Lung (tissue), 17 donors: ENCODE measurements at places on chromosomes 16 and 17. TPM values are rescaled to one million over a fixed set of nuclear protein-coding genes. Genes with fewer than 3 reads are reported as not detected.

- DNase-seq: no peak
- no peaks in the 10 kb centered on the region for H3K27me3 ChIP-seq
- peak overlapping the region; percentile 62 for H3K4me3 ChIP-seq
Observed at GRCh38 chr16:2429771-2430663, 770 bp downstream of the CCNF start.

- peaks cover 10% of the 10 kb centered on the region for H3K4me1 ChIP-seq
- no peaks in the 10 kb centered on the region for H3K27me3 ChIP-seq
Observed at GRCh38 chr16:54375071-54375470, 88.5 kb upstream of the IRX3 start.

GFOD2 gene
- 26.3 TPM for total RNA-seq

CCDC102A gene
- 9.1 TPM for total RNA-seq

ASGR1 gene
- total RNA-seq: 7.0 TPM
